ENCODE measurements at places on chromosomes 6 and 20.

DNA sequence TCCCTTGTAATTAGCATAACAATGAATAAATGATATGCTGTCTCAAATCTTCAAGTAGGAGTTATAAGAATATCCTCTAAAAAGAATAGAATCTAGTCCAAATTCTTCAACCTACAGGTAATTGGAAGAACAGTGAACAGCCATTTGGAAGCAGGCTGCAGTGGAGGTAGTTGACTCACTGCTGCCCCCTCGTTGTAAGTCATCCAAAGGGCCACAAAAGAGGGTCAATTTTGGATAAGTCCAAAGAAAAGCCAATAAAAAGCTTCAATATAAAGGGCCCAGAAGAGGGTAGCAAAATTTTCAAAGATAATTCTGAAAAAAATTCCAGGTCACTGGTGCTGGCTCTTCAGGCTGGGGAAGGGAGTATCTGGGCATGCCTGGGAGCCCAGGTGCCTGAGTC is 60.8 kb upstream of the SSTR4 start:
- DNase-seq: no peak

GRCh38 chr6:134675110-134676054 is 274.5 kb downstream of the ALDH8A1 start:
- DNase-seq: no peak

- peak; percentile 84 for DNase-seq
Measured at GRCh38 chr20:48769069-48769983, 58.5 kb downstream of the PREX1 start.

DNA sequence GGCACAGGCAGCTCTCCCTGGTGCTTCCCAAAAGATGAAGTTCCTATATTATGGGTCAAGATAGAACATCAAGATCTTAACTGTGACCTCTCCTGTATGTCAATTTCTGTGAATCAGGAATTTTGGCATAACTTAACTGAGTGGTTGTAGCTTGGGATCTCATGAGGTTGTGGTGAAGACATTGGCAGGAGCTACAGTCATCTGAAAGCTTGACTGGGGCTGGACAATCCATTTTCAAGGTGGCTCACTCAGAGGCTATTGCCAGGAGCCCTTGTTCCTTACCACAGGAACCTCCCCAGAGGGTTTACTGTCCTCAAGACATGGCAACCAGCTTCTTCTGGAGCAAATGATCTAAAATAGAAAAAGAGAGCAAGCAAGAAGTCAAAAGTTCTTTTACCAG is 252.2 kb downstream of the ADGB start:
- DNase-seq: no peak

DNA sequence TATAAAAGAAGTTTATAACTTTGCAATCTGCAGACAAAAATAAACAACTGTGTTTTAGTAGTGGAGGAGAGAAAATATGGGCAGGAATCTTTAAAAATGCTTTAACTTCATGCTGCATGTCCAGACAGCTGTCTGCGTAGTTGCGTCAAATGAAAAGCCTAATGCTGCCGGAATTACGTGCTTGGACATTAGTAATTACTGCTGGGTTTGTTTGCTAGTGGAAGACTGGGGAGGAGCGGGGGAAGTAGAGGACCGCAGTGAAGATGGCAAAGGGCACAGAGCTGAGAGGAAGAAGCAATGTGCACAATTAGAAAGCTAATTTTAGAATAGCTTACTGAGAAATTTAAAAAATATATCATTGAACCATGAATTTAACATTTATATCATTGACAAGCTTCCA is 2.4 kb downstream of the SNAP25 start:
- no peak for DNase-seq

DNA sequence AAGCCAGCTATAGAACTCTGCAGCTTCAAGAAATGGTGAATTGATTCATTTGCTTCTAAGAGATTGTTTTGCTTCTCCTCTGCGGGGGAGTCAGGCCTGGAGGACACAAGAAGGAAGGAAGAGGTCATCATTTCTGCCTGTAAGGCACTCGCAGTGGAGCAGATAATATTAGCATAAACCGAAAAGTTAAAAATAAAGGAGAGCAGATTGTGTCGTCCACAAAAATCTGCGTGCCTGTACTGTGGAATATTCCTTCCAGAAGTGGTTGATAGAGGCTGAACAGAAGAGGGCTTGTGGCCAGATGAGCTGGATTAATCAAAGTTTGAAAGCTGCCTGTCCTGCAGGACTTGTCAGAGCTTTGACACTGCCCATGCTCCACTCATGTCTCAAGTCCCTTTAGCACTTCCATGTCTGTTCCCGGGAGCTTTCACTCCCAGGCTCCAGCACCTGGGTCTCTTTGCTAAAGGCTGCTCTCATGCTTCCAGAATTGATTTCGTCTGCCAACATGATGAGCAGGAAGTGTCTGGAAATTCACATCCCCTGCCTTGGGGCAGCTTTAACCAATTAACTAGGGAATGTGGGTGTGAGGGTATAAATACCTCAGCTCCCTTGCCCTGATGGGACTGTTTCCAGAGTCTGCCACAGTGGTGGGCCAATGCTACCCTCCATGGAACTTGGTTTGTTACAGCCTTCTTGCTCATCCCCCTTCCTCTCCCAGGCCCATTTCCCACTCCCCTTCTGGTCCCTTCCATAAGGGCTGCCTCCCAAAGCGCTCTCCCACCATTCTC is 65.1 kb upstream of the STX16 start:
- DNase-seq: no peak

DNA sequence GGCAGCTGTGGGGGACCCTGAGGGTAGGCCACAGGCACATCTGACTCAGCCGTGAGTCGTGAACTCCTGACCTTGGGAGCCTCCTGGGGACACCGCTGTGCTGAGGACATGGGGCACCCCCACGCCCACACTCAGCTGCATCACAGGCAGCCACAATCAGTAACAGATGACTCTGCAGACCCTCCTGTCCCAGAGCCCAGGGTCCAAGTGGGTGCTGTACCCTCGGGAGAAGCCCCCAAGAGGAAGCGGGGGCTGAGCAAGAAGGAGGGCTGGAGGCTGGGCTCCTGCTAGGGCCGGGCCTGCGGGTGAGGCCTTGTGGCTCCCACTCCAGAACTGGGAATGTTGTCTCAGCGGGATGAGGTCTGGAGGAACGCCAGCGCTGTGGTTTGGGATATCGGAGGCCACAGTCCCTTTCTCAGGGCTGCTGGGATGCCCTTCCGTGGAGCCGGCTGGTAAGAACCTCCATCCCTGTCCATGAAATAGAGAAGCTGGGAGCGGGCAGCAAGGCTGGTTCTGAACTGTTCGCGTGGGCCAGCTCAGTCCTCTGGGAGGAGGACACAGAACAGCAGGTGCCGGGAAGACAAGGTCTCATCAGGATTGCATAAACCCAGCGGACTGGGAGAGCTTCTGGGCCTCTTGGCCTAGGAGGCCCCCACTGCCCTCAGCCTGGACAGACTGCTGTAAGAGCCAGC is 3.1 kb upstream of the LAMA5 start:
- DNase-seq: no peak

- no peak for DNase-seq
Measured at GRCh38 chr6:118319416-118319815, 228.7 kb upstream of the PLN start.

- no peak for DNase-seq
Measured at GRCh38 chr6:82436740-82437139, 73.1 kb downstream of the TPBG start.

DNA sequence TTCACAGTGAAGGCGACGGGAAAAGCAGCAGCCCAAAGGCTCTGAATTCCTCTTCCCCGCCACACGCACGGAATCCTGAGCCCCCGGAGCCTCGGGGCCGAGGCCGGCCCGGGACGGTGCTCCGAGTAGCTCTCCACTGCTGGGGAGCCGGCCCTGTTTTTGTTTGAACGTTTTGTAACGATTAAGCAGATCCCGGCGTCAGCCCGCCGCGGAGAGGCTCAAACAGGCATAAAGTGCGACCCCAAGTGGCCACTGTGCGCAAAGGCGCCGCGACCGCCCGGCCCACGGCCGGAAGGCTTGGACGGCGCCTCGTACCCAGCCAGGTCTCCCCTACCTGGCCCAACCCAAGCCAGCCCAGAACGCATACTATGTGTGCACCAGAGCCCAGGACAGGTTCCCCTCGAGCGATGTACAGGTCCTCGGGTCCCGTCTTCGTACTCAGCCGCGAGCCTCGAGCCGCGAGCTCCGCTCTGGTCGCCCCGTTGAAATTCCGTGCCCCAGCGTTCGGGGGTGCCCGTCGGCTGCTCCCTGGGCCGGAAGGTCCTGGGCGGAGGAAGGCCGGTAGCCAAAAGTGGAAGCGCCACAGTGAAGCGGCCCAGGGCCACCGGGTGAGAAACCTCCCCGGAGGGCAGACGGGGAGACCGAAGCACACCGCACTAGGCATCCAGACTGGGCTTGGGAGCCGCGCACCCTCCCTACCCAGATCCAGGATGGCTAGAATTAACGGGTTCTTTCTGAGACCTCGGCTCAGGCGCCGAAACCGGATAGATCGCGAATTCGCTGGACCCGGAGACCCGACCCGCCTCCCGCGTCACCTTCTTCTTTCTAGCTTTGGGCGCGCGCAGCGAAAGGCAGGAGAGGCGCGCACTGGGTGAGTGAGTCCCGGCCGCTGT is 1.2 kb upstream of the MAFB start:
- peak; percentile 66 for DNase-seq

GRCh38 chr6:134339216-134339615 is 21.3 kb upstream of the SGK1 start:
- no peak for DNase-seq

DNA sequence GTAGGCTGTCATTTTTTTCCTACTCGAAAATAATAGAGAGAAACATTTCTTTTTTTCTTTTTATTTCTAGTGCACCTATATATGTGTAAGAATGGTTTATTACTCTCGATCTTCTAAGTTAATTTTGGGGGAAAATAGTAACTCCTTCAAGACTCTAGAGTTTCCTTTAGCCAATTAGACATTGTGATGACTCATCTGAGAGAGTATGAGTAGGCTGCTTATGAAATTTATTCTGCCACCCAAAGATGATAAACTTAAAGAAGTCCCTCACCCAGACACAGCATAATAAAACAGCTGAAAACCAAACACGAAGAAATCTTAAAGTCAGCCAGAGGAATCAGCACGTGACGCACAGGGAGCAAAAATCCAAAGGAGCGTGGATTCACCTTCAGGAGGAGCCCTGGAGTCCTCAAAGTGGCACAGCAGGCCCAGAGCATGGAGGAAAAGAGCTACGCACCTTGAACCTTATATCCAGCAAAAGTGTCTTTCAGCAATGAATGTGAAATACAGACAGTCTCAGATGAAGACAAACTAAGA is 81.9 kb downstream of the ERMARD start:
- no peak for DNase-seq

GRCh38 chr20:48749437-48749836 is 78.4 kb downstream of the PREX1 start:
- no peak for DNase-seq

DNA sequence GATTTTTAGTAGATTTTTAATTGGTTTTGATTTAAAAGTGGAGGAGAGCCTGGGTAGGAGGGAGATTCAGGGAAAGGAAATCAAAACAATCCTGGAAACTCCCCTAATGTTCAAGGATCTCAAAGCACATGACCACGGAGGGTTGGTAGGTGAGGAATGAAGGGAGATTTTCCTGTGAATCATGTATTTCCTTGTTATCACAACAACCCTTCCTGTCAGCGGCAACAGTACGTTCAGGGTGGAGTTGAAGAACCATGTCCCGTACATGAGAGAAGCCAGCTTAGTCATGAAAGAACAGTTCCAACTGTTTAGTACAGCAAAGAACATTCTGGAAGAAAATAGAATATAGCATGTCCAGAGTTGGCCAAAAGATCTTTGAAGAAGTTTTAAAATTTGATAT is 79.4 kb upstream of the SCAF8 start:
- no peak for DNase-seq

- no peak for DNase-seq
Measured at GRCh38 chr6:44135875-44136274, 8.5 kb downstream of the TMEM63B start.

DNA sequence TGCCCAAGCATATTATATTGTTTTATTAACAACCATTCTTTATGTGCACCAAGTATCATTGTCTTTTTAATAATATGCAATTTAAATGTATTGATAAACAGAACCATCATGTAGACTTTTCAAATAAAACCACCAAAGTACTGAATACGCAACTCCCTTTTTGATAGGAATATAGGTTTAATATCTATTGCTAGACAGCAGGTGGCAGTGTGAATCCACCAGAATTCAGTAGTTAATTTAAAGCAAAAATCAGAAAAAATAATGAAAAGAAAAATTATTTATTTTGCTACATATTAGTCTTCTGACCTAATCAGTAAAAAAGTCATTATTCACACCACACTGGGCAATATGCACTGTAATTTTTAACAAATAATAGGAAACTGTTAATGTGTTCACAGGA is 143.7 kb downstream of the KLHL32 start:
- DNase-seq: peak; percentile 41

GRCh38 chr20:11205769-11206362 is 532.1 kb upstream of the JAG1 start:
- DNase-seq: no peak

- peak; percentile 82 for DNase-seq
Measured at GRCh38 chr6:125780540-125781313, 10.0 kb upstream of the NCOA7 start.

GRCh38 chr6:36285187-36285671 is 15.4 kb downstream of the PNPLA1 start:
- no peak for DNase-seq

GRCh38 chr20:7712661-7713060 is 227.6 kb downstream of the HAO1 start:
- DNase-seq: no peak

DNA sequence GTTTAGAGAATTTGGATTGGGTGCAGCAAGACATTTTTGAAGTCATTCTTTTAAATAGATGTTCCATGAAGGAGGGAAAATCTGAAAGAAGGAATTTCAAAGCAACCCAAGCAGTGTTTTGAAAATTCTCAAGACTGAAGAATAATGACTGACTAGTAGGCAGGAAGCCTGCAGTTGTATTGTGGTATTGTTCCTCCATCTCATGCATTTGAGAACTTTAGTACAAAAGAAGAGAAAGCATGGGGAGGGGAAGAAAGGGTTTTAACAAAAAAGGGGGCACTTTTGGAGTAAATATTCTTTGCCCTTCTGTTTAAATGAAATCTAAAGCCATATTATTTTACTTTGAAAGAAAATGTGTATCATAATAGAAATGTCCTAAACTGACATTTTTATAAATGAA is 6.6 kb downstream of the NCOA3 start:
- DNase-seq: no peak

DNA sequence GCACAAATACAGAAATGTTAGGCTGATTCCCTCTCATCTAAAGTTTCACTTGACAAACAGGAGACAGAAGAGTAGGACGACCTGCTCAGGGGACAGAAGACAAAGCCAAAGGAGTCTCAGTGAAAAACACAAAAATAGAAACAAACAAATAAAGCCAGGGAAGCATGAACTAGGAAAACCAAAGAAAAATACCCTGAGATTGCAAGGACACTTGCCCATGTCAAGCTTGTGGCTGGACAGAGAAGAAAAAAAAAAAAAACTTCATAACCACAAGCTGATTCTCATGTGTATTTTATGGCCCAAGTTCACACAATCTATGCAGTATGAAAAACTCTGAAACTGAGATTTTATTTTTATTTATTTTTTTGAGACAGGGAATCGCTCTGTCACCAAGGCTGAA is 85.6 kb upstream of the BEND6 start:
- no peak for DNase-seq

DNA sequence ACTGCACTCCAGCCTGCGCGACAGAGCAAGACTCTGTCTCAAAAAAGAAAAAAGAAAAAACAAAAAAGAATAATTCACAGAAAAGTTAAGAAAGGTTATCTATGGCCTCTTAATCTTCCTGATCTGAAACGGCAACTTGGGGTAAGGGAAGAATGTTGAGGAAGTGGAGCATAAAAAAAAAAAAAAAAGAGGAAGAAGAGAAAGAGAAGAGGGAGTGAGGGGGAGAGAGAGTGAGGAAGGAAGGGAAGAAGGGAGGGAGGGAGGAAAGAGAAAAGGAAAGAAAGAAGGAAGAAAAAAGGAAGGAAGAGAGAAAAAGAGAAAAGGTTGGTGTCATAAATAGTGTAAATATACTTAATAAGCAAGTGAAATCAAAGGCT is 68.9 kb upstream of the NCOA3 start:
- no peak for DNase-seq

Data from natural killer cell (primary cell).